NCI-H526 (cell line): ENCODE measurements at places on chromosomes 11 and 22.

GRCh38 chr22:41876275-41876674, 38.6 kb downstream of the SHISA8 start:
- no peak for DNase-seq

GRCh38 chr11:69696749-69697468, 6.9 kb downstream of the FGF19 start:
- DNase-seq, result peak; percentile 28

- DNase-seq, result no peak
These were observed 18.9 kb upstream of the RFPL3 start for GRCh38 chr22:32338757-32339156.

GRCh38 chr22:49255741-49256318, 571.8 kb downstream of the BRD1 start:
- no peak for DNase-seq
